ENCODE measurements at places on chromosomes 1 and 21. TPM values are rescaled to one million over a fixed set of nuclear protein-coding genes. Genes with fewer than 3 reads are reported as not detected.
A peak's percentile ranks its signal among the peaks of the same experiment; 100 is the strongest.

Gene PER3
- 3.7 TPM for total RNA-seq

Gene TFF2
- total RNA-seq: not detected

DNA sequence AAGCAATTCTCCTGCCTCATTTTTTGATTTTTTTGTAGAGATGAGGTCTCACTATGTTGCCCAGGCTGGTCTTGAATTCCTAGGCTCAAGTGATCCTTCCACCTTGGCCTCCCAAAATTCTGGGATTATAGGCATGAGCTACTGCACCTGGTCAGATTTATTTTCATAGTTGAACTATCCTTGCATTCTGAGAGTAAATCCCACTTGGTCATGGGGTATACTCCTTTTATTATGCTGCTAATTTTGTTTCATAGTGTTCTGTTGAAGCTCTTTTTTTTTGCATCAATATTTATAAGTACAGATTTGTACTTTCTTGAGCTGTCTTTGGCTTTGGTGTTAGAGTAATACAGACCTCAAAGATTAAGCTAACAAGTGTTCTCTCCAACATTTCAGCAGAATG lies 12.8 kb upstream of the CCSAP start:
- DNase-seq: no peak

DNA sequence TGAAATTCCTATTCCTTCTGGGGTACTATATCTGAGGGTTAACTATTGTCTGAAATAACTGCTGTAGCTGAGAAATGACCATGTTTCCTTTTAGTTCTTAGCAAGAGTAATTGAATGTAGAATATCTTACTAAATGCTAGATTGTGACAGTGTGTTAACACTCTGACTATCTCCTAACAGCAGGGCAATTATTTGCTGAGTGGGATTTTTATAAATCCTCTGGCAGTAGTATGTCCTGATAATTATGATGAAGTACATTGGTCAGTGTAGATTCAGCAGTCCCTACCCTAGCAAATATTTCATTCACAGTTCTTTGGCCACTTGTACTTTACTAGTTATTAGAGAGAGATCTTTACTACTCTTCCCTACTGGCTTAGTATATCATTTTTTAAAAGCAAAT lies 138.6 kb downstream of the SPATA17 start:
- DNase-seq: no peak

Gene FAAH
- total RNA-seq: 21.0 TPM

Gene HHIPL2
- total RNA-seq: not detected

Gene MIER1
- total RNA-seq: 31.8 TPM

- peak; percentile 100 for DNase-seq
Observed at GRCh38 chr1:201275253-201275666, 8.0 kb upstream of the PKP1 start.

Gene MYBPH
- total RNA-seq: not detected

Gene HRNR
- total RNA-seq: under 0.01 TPM

DNA sequence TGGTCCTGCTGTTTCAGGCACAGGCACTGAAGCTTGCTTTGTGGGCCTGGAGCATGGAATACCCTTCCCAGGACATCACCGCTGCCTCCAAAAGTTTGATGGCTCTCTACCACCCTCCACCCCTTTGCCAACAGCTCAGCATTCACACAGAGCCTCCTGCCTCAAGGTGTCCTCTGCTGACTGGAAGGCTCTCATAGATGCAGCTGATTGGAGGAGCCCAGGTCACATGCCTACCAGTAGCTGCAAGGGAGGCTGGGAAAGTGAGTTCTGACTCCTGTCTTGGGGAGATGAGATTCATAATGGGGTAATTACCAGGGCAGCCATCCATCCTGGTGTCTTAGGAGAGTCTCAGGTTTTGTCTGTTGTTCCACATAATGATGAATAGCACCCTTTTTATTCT lies 124.8 kb upstream of the GRIK3 start:
- DNase-seq: no peak

Gene CLCA1
- not detected for total RNA-seq

Gene RCSD1
- total RNA-seq: 0.40 TPM

GRCh38 chr1:20376880-20377494 lies 86.3 kb downstream of the VWA5B1 start:
- DNase-seq: peak; percentile 28

DNA sequence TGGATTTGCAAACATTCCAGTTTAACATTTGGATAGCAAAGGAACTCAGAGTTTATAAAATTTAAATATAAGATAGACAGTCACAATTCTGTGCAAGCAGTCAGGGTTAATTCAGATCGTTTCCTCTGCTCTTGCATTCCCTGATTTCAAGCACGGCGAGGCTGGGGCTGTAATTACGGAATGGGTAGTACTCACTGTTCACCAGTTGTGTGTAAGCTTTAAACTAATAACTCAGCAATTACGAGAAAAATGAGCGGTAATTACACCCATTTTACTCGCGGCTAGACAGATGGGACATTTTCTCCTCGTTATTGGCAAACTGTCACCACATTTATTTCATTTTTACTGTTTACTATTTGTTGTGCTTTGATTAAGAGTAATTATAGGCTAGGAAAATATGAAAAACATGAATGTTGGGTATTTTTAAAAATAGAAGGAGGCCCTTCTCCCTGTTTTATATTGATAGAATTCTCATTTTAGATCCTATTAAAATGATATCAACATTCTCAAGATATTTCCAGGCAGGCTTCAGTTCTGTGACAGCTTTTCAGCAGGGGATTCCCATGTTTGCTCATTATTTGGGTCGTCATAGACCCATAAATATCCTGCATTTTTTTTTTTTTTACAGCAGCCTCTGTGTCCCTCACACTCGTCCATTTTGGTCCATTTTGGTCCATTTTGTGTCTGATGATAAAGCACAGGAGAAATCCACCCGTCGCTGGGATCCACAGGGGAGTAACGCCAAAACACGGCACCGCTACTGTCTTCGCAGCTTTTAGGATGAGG lies 208.3 kb downstream of the DSCAM start:
- DNase-seq: no peak

Gene FLVCR1
- total RNA-seq: 8.8 TPM

DNA sequence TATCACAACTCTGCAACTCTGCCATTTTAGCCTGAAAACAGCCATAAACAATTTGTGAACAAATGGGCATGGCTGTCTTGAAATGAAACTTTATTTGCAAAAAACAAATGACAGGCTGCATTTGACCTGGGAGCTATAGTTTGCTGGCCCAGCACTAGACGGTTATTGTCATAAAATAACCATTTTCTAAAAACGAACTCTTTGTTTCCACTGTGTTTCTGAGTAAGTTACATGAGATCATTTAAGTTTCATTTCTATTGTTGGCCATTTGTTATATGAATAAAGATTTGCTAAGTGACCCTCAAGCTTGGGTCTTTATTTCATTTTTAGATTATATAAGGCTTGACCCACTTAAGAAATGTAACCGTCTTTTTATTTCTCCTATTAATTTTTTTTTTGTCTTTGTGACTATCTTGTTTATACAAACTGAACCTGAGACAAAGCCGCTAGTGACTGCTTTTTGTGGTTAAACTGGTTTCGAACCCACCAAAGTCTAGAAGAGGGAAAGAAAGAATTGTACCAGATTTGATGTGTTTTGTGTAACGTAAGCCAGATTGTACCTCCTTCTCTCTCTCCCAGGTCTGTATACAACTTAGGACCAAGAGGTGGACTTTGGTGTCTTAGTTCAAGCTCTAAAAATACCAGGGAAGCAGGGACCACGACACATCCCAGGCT lies 12.9 kb upstream of the KCNJ15 start:
- no peak for DNase-seq

- no peak for DNase-seq
Observed at GRCh38 chr1:222136869-222137268, 395.0 kb upstream of the DUSP10 start.

Gene TNFRSF4
- not detected for total RNA-seq

Gene CRP
- total RNA-seq: not detected

DNA sequence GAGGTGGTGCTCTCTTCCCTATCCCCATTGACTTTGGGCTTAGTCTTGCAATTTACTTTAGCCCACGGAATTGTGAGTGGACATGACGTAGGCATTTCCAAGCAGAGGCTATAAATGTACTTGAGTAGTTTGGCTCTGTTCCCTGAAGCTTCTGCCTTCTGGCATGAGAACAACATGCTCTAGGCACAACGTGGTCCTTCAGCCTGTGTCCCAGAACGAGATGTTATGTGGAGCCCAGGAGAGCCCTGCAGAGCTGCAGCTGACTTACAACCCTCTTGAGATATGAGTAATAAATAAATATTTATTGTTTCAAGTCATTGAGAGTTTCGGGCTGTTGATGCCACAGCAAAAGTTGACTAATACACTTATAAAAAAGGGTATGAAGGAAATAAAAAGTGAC lies 105.2 kb upstream of the HMGB4 start:
- no peak for DNase-seq

GRCh38 chr1:194755241-194755994 lies 1569.0 kb upstream of the B3GALT2 start:
- DNase-seq: no peak

Gene TAS1R1
- not detected for total RNA-seq

- DNase-seq: peak; percentile 49
Observed at GRCh38 chr1:117754061-117754969, 148.5 kb downstream of the TENT5C start.

DNA sequence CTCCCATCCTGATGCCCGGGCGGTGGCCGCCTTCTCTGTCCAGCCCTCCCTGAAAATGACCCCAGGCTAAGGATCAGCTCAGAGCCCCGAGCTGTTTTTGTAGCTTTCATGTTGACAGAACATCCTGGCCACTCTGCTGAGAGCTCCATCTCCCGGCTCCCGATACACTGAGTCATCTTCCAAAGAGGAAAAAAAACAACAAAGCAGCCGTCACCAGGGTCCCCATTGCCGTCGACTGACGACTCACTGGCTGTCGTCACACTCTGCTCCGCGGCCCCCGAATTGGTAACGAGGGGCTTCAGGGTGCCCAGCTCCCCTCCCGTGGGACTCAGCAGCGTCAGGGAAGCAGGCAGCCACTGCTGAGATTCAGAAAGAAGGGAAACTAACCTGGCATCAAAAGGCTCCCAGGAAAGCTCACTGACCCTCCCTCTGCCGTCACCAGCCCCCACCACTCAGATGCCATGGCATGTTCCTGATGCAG lies 67.2 kb downstream of the CD46 start:
- no peak for DNase-seq

DNA sequence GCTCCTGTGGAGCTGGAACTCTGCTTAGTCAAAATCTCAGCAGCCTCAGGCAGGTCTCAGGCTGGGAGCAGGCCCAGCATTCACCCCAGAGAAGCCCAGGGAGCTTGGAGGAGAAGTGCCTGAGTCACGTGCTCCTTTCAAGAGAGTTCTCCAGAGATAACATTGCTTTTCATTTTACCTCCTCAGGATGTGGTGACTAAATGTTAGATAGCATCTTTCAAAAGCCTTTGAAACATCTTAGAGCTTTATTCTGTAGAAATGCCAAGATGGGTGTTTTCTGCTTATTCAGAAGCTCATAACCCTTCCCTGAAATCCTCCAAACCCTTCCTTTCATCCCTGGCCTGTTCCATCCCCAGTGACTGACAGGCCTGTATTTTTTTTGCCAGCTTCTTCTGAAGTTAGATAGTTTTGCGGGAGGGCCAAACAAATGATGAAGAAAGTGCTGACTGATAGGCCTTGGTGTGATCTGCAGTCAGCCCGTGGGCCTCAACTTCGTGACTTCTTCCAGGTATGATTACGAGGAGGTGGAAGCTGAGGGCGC lies 58.0 kb downstream of the PGM1 start:
- peak; percentile 56 for DNase-seq

Gene MAN1C1
- 0.33 TPM for total RNA-seq

GRCh38 chr1:198680174-198680875 lies 41.5 kb downstream of the PTPRC start:
- no peak for DNase-seq

DNA sequence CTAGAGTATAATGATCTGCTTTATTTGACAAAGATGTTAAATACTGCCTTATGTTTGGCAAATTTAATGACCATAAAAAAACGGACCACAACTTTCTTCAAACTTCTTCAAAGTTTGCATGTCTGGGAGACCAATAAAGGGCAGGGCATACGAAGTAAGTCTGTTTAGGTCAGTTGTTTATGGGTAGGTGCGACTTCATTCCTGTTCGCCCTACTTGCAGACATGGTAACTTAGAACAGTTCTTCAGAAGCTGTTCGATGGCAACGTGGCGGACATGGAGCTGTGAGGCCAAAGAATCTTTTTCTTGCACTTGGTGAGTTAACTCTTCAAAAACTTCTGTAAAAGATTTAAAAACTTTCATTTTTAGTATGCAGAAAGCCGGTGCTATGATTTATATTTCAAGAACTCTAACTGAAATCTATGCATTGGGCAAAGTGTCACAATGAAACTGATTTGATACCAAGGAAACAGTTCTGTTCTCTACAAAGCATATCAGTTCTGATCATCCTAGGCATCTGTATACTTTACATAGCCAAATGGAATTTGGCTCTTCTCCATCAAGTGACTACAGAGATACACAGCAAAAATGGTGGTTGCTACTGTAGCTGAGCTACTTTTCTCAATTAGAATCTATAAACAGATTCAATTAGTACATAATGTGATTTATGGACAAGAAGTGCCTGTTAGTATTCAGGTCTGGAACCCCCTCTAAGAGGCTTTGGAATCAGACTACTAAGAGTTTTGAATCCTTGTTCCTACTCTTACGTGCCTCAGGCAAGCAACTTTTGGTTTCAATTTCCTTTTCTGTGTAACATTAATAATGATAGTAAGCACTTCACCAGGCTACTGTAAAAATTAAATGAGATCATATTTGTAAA lies 25.7 kb downstream of the C21orf91 start:
- DNase-seq: no peak

Gene BSDC1
- 56.5 TPM for total RNA-seq

- peak; percentile 65 for DNase-seq
Observed at GRCh38 chr1:234605983-234606783, 3.8 kb downstream of the IRF2BP2 start.

Gene OPRD1
- total RNA-seq: not detected

DNA sequence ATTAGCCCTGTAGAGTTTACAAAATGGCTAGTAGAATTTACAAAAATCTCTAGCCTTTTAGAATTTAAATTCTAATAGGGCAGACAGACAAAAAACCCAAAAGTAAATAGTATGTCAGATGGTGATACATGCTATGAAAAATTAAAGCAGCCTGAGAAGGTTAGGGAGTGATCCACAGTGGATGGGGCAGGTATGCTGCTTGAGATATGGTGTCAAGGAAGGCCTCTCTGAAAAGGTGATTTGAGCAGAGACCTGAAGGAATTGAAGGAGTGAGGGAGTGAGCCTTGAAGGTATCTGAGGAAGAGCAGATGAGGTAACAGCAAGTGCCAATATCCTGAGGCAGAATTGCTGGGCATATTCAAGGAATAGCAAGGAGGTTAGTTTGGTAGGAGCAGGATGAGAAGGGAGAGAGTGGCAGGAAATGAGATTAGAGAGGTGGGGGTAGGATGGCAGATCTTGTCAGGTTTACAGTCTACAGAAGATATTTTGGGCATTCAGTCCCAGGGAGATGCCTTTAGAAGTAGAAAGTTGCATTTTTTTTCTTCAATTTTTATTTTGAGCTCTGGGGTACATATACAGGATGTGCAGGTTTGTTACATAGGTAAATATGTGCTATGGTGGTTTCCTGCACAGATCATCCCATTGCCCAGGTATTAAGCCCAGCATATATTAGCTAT lies 40.8 kb upstream of the DPH5 start:
- DNase-seq: no peak

DNA sequence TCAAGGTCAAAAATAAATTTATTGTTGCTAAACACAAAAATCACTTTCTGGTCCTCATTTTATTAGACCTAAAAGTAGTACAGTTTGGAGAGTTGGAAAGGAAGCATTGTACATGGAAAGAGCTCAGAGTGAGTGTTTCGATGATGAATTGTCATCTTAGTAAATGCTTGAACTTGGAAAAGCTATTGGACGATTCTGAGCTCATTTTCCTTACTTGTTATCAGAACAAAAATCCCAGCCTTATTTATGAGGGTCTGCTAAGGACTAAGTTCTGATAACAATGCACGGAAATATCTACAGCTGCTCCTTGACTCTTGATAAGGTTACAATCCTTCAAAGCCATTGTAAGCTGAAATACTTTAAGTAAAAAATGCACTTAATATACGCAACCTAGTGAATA lies 710.0 kb upstream of the PTBP2 start:
- DNase-seq: no peak
